ENCODE measurements at places on chromosomes 2 and 18.
A peak's percentile ranks its signal among the peaks of the same experiment; 100 is the strongest.

DNA sequence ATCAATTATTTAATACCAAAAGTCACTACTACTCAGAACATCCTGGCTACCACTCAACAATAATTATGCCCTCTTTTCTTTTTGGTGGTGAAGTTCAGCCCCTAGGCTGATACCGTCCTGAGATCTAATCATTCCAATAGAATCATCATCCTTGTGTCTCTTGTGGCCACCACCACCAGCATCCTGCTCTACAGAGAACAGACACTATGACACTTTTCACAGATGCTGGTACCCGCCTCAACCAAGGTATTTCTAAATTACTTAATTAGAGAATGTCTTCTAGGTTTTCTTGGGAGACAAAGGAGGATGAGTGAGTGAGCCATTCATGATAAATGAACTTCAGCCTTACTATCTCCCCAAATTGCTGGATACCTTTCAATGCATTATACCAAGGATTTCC, 60.0 kb downstream of the TDRD15 start:
- DNase-seq: no peak

GRCh38 chr18:11951390-11951851, 29.9 kb upstream of the IMPA2 start:
- no peak for DNase-seq

DNA sequence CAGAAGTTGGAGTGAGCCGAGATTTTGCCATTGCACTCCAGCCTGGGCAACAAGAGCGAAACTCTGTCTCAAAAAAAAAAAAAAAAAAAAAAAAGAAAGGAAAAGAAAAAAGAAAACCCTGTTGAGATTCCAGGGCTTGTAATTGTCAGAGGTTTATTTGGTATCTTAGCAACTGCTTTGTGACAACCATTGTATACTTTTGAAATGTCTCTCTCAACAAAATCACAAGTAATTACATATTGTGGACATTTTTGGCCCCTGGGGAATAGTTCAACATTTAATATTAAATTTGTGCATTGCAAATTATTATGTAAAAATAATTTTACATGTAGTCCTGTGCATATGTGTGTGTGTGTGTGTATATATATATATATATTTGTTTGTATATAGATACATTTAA, 270.8 kb downstream of the GALNT13 start:
- no peak for DNase-seq

- DNase-seq: no peak
These were observed 31.7 kb upstream of the KCTD1 start for GRCh38 chr18:26579941-26580618.

- no peak for DNase-seq
These were observed 13.6 kb downstream of the MRO start for GRCh38 chr18:50806208-50806616.

DNA sequence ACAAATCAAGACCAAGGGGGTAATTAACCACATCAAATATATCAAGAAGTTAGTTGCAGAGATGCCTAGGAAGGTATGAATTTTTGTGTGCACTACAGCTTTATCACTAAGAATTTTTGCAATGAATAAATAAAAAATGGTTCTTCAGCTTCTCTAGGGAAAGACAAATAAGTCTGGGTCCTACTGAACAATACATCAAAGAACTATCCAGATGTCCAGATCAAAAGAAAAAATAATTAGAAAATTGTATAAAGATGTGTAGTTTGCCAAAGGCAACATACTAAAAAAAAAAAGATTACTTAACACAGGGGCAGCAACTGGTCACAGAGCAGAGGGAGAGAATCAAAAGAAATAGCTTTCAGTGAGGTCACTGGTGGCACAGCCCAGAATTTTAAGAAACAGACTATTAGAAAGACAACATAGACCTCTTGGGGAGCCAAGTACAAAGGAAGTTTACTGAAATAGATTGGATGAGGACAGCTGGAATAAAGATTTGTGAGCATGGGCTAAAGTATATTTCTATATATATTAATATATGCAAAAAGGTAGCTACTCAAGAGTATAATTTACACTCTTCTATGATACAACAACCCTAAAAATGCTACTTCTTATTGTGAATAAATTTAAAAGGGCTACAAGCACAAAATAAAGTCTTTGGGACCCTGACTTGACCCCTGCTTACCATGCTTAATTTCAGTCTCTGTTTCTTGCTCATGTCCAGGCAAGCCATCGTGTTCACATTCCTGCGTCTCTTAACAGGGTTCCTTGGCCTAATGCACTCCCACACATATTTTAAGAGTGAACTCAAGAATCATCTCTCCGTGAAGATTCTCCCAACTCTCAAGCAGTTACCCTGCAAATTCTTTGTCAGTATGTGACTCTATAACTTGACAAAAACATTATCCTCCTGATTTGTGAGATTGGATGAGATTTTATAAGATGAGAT, 99.0 kb upstream of the GRB14 start:
- DNase-seq: peak; percentile 84

DNA sequence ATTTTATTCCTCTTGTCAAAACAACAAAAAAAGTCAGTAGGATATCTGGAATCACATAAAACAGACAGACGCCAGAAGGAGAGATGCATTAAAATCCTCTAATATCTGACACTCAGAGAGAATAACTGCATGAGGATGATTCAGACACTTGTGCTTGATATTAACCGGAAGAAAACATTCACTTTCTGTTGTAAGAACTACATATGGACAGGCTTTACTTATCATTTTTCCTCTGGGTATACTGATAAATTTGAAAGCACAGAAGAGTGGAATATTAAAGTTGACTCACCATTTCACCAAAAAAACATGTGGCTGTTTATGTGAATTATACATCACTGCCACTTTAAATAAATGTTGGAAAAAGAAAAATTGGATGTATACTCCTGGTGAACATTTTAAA, 589.1 kb upstream of the CDH2 start:
- peak; percentile 3 for DNase-seq

GRCh38 chr18:80194874-80195570, 52.3 kb downstream of the PARD6G start:
- no peak for DNase-seq

DNA sequence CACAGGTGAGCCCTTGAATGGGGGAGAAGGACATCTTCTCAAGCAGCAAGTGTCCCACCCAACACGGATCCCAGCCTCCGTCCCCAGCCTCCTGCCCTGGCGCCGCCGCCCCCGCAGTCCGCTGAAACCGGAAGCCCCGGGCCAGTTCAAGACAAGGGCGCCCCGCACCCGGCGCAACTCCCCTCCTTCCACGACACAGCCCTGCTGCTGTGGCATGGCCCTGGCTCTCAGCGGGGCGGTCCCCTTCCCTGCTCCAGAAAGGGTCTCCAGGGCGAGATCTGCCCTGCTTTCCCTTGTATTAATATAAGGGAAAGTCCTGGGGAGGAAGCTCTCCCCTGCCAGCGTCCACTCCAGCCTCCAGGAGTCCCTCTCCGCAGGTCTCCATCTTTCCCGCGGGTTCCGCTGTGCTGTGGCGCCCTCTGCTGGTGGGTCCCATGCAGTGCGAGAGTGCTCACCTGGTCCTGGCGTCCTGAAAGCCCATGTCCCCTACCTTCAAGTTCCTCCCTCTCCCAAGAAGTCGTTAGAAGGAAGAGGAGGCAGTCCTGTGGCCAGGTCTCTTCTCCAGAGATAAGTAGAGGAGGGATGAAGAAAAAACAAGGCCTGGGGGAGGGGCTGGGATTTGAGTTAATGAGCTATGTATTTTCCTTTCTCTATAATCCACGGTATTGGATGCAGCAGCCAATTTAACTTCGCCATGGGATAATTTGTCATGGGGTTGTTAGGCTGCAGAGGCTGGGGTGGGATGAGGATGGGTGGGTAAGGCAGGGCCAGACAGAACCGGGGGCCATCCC, 176.0 kb downstream of the SMAD2 start:
- peak; percentile 15 for DNase-seq

GRCh38 chr2:70087702-70088597, 673 bp downstream of the PCBP1 start:
- DNase-seq: peak; percentile 70

GRCh38 chr18:49094979-49095632, 144.3 kb upstream of the SMAD7 start:
- peak; percentile 90 for DNase-seq

DNA sequence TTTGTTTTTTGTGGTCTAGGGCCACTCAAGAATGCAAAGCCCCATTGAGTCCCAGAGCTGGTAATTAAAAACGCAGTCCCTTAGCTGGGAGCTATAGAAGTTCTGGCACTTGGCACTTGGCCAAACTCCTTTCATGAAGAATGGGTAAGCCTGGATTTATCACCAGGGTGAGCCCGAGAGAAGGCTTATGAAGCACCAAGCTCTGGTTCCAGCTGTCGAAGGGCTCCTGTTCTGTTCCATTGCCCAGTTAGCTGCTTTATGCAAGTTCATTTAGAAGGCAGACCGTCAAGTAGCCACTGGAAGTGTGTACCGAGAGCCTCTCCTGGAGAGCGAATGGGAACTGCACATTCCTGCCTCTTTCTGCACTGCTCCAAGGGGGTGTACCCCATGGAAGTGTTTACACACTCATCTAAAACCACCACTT, 14.2 kb downstream of the ECEL1 start:
- peak; percentile 14 for DNase-seq

DNA sequence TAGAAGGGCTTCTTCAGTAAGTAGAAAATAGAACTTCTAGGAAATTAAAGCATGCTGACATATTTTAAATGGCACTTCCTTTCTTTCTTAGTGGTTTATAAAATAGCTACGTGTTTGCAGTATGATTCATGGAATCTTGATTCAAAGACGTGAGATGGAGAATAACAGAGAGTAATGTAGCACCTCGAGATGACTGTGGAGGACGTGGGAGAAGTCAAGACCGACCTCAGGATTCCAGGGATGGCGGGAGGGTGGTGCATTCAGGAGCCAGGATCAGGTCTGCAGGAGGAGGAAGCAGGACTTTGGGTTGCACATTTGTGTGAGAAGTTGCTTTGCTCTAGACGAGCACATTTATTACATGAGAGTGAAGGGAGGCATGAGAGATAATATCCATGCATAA, 56.0 kb downstream of the DCDC2C start:
- DNase-seq: peak; percentile 20

GRCh38 chr2:171018522-171018921, 89.5 kb downstream of the GORASP2 start:
- no peak for DNase-seq

DNA sequence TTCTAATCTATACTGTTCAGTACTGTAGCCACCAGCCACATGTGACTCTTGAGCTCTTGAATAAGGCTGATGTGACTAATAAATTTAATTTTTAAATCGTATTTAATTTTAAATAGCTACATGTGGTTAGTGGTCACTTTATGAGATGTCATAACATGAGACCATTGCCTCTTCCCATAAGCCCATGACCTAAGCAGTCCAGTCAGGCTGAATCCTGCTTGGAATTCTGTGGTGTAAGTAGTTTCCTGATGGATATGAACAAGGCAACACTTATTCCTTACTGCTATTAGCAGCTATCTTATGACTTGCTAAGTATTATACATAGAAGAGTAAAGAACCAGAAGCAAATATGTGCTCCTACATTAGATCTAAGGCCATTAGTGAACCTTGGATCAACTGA, 150.0 kb downstream of the DIS3L2 start:
- no peak for DNase-seq

- no peak for DNase-seq
These were observed 541.5 kb downstream of the CNTNAP5 start for GRCh38 chr2:124566518-124566970.

GRCh38 chr2:26666671-26667070, 25.5 kb upstream of the CIB4 start:
- peak; percentile 53 for DNase-seq

- DNase-seq: no peak
These were observed 67.0 kb downstream of the SOCS6 start for GRCh38 chr18:70355620-70356385.

DNA sequence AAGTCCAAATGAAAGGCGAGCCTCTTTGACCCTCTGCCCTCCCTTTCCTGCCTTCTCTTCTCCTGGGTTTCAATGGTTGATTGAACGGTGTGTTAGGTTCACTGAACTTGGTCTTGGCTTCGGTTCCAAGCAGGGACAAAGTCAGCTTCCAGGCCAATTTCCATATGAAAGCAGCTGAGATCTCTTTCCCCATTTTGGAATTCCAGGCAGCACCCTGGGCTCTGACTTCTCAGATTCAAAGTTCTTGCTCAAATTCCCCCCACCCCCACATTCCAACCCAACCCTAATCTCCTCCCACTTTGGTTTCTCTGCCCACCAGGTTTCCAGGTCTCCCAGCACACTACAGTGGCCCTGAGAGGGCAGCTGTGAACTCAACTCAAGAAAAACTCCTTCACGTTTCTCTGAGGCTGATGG, 231.0 kb downstream of the INSIG2 start:
- no peak for DNase-seq

- no peak for DNase-seq
These were observed 29.5 kb downstream of the KIAA2012 start for GRCh38 chr2:202102425-202103000.

- no peak for DNase-seq
These were observed 91.1 kb upstream of the ZNF804A start for GRCh38 chr2:184507254-184507653.

All from EH (cell line).